RWPE2 (cell line): ENCODE measurements at places on chromosomes 13 and 19.

- no peak for DNase-seq
- H3K4me3 ChIP-seq = no peak overlapping the region
- H3K27me3 ChIP-seq = no peaks in the 10 kb centered on the region
- no peaks in the 10 kb centered on the region for H3K4me1 ChIP-seq
- no peak overlapping the region for H3K27ac ChIP-seq
- no peaks in the 10 kb centered on the region for H3K36me3 ChIP-seq
Observed at GRCh38 chr19:17673937-17674799, 14.0 kb downstream of the UNC13A start.

DNA sequence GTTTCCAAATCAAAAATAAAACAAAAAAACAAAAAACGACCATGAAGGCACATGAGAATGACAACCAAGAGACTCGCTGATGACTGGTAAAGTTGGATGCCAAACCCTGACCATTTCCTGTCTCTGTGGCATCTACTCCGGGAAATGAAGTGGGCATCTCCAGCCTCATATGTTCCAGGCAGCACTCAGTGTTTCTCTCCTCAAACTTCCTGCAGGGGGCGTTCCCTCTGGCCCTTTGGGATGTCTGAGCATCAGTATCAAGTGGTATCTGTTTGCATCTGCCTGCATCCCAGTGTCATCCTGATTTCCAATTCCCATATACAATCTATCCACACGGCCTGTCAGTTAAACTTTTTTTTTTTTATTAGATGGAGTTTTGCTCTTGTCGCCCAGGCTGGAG is 9.8 kb upstream of the SIGLEC12 start:
- no peaks in the 10 kb centered on the region for H3K36me3 ChIP-seq
- H3K4me3 ChIP-seq = no peak overlapping the region
- no peak for DNase-seq
- H3K27ac ChIP-seq = no peak overlapping the region

DNA sequence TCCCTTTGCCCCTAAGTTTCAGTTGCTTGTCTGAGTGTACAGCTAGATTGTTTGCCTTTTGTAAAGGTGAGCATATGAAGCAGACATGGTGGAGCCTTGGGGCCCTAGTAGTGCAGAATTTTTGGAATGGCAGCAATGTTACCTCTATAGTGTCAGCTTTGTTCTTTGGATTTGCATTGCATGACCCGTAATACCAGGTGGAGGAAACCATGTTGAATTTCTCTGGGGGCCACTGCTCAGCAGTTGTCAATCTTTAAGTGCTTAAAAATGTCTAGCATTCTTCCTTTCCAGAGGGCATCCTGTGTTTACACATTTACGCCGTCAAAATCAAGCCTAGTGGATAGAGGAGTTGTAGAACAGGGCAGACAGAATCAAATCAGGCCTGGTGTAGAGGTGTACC is 303.3 kb downstream of the ATP8A2 start:
- no peak overlapping the region for H3K4me3 ChIP-seq
- H3K4me1 ChIP-seq = no peaks in the 10 kb centered on the region

DNA sequence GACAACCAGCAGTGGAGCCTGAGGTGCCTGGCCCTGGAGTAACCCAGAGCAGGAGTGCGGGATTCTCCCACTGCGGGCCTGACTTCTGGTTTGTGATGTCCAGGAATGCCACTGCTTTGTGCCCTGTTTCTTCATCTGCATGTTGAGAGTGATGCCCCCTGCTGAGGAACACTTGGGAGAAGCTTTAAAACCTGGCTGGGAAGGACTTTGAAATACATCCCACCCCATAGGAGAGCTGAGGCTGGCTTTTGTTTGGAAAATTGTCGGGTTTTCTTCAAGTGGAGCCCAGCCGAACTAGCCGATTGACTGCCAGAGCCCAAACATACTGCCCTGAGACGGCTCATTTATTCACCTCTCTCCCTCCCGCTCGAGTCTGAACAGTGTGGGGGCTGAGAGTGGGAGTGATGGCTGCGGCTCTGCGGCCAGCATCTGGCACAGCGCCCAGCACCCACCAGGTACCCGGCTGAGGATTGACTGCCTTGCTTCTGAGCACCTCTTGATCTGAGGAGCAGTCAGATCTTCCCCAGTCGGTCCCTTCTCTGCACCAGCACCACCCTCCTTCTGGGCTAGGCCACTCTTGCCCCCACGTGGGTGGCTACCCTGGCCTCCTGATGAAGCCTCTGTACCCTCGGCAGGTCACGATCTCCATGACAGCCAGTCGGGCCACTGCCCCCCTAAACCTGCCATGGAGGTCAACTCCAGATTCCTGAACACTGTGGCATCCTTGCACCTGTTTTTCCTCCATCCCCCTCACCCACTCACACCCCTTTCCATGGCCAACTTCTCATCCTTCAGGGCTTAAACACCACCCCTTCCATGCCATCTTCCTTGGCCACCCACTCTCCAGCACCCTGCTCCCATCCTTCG is 148.9 kb downstream of the SIPA1L3 start:
- peaks cover 14% of the 10 kb centered on the region for H3K4me1 ChIP-seq
- no peak overlapping the region for H3K27ac ChIP-seq
- DNase-seq = no peak

GRCh38 chr13:22563272-22563671 is 617.5 kb upstream of the SGCG start:
- H3K27ac ChIP-seq = no peak overlapping the region
- no peaks in the 10 kb centered on the region for H3K4me1 ChIP-seq
- H3K27me3 ChIP-seq = no peaks in the 10 kb centered on the region

GRCh38 chr13:99648066-99648665 is 146.9 kb downstream of the TM9SF2 start:
- H3K4me3 ChIP-seq = no peak overlapping the region
- H3K4me1 ChIP-seq = no peaks in the 10 kb centered on the region
- H3K27me3 ChIP-seq = no peaks in the 10 kb centered on the region
- H3K36me3 ChIP-seq = no peaks in the 10 kb centered on the region
- no peak for DNase-seq

GRCh38 chr19:34082289-34083077 is 89.8 kb upstream of the LSM14A start:
- H3K27ac ChIP-seq = no peak overlapping the region
- H3K4me1 ChIP-seq = no peaks in the 10 kb centered on the region
- no peak for DNase-seq
- no peak overlapping the region for H3K4me3 ChIP-seq

DNA sequence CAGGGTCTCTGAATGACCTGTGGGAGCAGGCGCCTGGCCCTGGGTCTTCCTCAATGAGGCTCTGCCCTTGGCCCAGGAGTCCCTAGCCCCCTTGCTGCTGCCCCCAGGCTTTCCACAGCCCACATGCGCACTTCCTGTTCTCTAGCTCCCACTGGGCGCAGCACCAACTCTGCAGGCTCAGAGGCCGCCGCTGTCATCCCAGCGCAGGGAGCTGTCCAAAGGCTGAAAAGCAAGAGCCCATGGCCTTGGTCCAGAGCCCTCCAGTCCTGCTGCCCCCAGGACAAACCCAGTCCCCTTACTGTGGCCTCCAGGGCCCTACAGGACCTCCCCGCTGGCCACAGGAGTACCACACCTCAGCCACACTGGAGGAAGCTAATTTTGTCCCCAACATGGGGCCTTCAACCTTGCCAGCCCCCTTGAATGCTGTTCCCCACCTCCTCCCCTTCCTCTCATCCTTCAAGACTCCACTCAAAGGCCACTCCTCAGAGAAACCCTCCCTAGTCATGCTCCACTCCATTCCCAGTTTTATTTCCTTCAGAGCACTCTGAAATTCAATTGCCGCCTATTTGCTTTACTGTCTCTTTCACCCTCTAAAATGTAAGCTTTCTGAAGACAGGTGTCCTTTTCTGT is 8.0 kb upstream of the POU2F2 start:
- H3K4me1 ChIP-seq = no peaks in the 10 kb centered on the region
- H3K36me3 ChIP-seq = no peaks in the 10 kb centered on the region
- no peak overlapping the region for H3K4me3 ChIP-seq
- DNase-seq = no peak
- no peak overlapping the region for H3K27ac ChIP-seq

- H3K27me3 ChIP-seq = no peaks in the 10 kb centered on the region
- DNase-seq = no peak
- peaks cover 5% of the 10 kb centered on the region for H3K4me1 ChIP-seq
- H3K4me3 ChIP-seq = no peak overlapping the region
Observed at GRCh38 chr19:2464389-2464788, 7.6 kb upstream of the LMNB2 start.

DNA sequence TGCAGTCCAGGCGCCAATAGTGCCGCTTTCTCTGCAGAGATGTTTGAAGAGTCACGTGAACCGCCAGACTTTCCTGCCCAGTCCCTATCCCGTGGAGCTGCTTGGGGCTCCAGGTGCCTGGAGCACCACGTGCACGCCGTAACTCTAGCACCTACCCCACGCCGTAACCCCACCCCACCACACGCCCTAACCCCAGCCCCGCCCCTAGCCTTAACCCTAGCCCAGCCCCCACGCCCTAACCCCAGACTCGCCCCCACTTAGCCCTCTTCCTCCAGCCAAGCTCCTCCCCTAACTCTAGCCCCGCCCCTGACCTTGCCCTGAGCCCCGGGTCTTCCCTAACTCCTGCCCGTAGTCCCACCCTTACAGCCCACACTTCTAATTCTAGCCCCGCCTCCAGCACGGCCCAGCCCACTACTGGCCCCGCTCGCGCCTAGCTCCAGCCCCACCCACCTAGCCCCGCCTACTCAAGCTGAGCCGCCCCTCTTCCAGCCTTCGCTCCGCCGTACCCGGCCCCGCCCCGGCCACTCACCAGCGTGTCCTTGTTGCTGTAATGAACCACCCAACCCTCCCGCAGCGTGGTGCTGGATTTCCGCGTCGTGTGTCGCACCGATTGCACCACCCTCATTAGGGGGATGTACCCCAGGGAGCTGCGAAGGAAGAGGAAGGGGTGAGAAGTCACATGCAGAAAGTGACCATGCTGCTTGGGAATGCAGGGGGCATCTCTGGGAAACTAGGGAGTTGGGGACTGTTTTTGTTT is 19.5 kb downstream of the PRKD2 start:
- H3K4me3 ChIP-seq = no peak overlapping the region
- no peak overlapping the region for H3K27ac ChIP-seq
- peak; percentile 71 for DNase-seq
- H3K4me1 ChIP-seq = no peaks in the 10 kb centered on the region

DNA sequence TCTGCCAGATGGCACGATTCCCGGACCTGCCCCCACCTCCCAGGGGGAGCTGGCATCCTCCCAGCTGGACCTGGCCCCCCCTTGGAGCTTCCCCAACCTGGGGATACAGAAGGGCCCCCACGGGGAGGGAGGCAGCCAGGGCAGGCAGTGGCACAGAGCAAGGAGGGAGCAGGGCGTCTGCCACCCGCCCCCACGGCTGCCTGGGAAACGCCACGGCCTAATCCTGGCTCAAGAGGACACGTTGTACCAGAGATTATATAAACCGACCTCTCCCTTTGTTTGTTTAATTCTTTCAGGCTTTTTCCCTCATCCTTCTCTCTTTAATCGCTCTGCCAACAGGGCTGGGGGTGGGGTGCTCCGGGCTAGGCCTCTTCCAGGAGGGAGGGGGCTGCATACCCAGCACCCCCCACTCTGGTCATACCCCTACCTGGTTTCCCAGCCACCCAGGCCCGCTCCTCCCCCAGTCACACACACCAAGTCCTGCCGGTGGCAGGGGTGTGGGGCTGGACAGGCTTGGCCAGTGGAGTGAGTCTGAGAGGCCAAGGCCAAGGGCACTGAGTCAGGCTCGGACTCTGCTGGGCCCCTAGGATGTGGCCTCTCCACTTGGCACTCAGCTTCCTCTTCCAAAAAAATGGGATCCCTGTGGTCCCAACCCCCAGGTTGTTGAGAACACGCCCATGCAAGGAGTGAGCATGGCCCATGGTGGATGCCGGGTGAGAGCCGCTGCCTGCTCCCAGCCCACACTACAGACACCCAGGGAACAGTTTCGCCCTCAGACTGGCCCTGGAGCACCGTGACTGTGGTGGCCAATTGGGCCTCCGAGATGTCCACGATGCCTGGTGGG is 29.5 kb upstream of the NFIC start:
- DNase-seq = no peak
- H3K36me3 ChIP-seq = no peaks in the 10 kb centered on the region
- H3K27me3 ChIP-seq = no peaks in the 10 kb centered on the region
- H3K27ac ChIP-seq = peak overlapping the region; percentile 60
- H3K4me3 ChIP-seq = no peak overlapping the region
- peaks cover 12% of the 10 kb centered on the region for H3K4me1 ChIP-seq

GRCh38 chr13:110575322-110576069 is 14.0 kb upstream of the RAB20 start:
- H3K36me3 ChIP-seq = no peaks in the 10 kb centered on the region
- no peaks in the 10 kb centered on the region for H3K4me1 ChIP-seq
- no peak overlapping the region for H3K4me3 ChIP-seq
- no peak overlapping the region for H3K27ac ChIP-seq
- H3K27me3 ChIP-seq = peaks cover 8% of the 10 kb centered on the region
